ENCODE measurements at places on chromosomes 16 and 17.

GRCh38 chr17:4342535-4342934 lies 23.9 kb downstream of the UBE2G1 start:
- DNase-seq = no peak

GRCh38 chr17:62737513-62737912 lies 70.6 kb downstream of the MARCHF10 start:
- DNase-seq = no peak

GRCh38 chr16:69706256-69706974 lies 19.9 kb downstream of the NQO1 start:
- no peak for DNase-seq

DNA sequence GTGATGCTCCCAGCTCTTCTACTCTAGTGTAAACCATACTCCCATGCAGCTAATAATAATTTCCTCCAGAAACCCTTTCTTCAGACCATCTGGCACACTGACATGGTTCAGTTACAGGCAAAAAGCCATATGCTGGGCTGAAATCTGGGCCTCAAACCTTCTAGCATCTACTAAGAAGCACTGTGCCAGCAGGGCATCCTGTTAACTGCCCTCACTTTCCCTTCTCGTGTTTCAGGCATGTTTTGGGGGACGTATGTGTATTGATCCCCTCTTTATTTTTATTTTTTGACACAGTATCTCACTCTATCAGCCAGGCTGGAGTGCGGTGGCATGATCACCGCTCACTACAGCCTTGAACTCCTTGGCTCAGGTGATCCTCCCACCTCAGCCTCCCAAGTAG lies 33.3 kb downstream of the STAT5A start:
- no peak for DNase-seq

- DNase-seq = no peak
Observed at GRCh38 chr17:33120103-33120502, 128.5 kb downstream of the SPACA3 start.

GRCh38 chr16:83070416-83071209 lies 443.8 kb downstream of the CDH13 start:
- DNase-seq = no peak

GRCh38 chr17:77493238-77493820 lies 352.6 kb downstream of the SEC14L1 start:
- DNase-seq = peak; percentile 16

DNA sequence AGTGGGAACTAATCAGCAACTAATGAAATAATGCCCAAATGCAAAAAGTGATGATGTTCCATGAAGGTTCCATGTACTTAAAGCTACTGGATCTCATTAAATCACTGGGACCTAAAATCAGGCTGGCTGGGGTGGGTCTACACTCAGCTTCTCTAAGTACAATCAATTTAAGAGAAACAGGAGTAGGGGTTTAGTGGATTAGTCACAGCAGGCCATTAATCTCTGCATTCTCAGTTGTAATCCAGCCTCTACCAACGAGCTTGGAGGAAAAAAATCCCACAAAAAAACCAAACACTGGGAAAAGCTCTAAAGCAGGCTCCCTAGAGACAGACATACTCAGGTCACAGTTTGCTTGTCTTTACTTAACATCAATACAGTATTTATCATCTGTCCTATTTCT lies 15.0 kb downstream of the CA10 start:
- DNase-seq = no peak

DNA sequence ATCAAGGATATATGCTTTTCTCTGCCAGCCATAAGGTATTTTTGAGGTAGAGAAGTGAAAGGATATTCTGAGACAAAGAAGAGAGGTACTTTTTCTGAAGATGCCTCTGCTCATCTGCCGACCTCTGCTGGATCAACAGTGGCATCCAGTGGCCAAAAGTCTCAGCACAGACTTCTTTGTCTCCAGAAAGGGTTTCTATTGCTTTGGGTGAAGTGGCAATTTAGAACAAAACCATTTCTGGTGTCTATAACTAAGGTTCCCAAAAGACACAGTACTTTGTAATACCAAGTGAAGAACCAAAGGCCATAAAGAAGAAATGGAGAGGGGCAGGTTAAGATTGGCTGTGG lies 155.2 kb upstream of the C17orf78 start:
- DNase-seq = no peak

GRCh38 chr16:71985262-71985974 lies 14.8 kb downstream of the PKD1L3 start:
- DNase-seq = no peak

DNA sequence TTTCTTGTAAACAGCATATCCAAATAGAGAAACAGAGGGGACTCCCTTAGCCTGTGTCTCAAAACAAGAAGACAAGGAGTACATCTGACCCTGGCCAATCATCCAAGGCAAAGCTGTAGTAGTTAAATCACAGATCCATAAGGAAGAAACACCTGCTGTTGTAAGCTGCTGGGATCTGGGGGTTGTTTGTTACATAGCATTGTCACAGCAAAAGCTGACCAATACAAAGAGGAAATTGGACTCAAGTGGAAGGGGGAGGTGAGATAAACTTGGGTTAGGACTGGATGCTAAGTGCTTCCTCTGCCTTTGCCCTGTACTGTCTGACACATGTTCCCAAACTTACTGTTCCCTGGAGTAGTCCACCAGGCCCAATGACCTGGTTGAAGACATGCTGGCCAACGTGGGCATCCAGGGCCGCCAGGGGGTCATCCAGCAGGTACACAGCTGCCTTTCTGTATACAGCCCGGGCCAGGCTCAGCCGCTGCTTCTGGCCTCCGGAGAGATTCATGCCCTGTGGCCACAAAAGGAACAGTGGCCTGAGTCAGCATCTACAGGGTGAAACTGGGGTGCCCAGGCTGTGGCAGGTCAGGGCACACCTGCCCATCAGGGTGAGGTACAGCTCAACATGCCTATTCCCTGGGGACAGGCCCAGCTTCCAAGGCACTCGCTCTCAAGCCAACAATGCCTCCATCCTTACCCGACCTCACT lies 44.7 kb downstream of the ABCC6 start:
- DNase-seq = no peak

DNA sequence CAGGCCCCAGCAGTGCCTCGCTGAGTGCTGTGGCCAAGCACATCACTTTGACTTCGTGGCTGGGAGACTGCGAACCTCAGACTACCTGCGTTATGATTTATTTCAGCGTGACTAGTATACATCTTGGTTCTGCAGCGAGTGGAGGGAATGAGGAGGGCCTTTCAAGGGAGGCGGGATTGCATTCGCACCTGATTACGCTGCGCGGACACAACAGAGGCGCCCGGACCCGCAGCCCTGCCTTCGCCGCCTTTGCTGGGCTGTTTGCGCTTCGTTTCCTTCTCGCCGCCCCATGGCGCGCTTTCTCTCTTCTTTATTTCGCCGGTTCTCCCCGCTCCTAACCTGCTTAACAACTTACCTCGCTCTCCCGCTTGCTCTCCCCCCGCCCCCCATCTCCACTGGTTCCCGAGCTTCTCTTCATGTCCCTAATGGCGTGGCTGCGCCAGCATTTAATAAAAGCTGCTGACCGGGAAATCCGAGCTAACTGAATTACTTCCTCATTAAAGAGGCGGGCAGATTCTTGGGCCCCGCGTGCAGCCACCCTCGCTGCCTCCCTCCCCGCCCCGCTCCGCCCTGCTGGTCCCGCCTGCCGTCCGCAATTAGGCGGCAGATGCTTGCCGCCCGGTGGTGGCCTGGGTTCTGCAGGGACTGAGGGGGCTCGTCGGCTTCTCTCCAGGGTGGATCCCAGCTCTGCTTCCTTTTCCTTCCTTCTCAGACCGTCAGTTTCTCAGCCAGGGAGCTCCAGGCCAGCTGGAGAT lies 257.6 kb upstream of the SDK2 start:
- DNase-seq = peak; percentile 57

DNA sequence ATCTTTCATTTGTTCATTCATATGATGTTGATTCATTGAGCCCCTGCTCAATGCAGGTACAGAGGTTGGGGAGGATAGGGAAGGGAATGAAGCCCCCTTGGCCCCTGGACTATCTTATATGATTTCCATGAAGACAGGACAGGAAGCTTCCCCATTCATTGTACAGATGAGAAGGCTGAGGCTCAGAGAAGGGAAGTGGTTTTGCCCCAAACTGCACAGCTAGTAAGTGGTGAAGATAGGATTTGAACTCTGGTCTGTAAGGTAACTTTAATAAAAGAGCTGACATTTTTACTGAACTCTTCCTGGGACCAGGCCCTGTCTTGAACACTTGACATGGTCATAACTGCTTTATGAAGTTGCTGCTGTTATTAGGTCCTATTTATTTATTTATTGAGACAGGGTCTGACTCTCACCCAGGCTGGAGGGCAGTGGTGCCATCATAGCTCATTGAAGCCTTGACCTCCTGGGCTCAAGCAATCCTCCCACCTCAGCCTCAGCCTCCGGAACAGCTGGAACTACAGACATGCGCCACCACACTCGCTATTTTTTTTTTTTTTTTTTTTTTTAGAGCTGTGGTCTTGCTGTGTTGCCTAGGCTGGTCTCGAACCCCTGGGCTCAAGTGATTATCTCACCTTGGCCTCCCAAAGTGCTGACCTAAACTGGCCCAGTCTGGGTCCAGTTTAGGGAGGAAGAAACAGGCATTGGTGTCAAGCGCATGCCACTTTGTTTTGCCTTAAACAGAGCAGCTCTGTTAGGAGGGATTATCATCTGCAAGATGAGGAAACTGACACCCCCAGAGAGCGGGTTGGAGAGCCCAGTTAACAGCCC lies 5.0 kb downstream of the CTF1 start:
- no peak for DNase-seq

GRCh38 chr16:22727285-22728166 lies 86.4 kb upstream of the HS3ST2 start:
- no peak for DNase-seq

DNA sequence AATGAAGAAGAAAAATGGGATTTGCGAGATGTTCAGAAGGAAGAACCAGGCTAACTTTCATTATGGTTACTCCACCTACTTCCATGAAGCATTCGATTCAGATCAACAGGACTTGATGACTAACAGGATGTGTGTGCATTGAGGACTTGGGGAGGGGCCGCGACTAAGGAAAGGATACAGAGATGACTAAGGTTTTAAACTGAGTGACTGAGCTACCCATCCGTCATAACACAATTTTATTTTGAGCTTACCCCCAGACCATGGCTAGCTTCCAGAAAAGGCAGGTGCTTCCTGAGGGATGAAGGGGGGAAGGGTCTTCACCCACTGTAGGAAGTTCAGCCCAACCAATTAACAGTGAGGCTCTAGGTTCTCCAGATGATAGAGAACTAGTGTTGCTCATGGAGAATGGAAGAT lies 2.5 kb upstream of the CDYL2 start:
- DNase-seq = no peak

DNA sequence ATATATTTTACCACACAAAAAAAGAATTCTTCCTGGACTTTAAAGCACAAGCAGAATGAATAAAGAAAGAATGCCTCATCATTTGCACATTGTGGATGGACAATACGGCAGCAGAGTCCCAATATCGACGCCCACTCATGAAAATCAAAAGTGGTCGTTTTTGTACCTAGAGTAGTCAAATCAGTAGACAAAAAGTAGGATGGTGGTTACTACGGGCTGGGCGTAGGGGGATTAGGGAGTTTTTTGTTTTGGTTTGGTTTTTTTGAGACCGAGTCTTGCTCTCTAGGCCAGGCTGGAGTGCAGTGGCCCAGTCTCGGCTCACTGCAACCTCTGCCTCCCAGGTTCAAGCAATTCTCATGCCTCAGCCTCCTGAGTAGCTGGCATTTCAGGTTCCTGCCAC lies 8.6 kb upstream of the CENPV start:
- no peak for DNase-seq

GRCh38 chr17:80455784-80456183 lies 20.6 kb downstream of the NPTX1 start:
- DNase-seq = no peak

DNA sequence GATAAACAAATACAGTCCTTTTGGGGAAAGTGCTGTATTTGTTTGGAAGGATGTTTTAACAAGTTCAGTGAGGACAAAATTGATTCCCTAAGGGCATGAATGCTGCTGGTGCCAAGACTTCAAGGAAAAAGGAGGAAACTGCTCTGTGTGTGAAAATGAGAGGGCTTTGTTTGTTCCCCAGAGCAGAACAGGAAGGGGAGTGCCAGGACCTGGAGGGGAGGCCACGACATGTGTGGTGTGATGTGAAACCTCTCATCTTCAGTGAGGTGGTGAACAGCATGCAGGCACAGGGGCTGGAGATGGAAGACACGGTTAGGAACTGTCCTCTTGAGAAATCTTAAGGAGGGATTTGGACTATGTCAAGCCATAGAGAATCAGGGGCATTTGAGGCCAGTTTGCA lies 46.6 kb upstream of the GRIN2A start:
- no peak for DNase-seq

GRCh38 chr17:4485676-4486646 lies 12.7 kb upstream of the SPNS2 start:
- DNase-seq = no peak

DNA sequence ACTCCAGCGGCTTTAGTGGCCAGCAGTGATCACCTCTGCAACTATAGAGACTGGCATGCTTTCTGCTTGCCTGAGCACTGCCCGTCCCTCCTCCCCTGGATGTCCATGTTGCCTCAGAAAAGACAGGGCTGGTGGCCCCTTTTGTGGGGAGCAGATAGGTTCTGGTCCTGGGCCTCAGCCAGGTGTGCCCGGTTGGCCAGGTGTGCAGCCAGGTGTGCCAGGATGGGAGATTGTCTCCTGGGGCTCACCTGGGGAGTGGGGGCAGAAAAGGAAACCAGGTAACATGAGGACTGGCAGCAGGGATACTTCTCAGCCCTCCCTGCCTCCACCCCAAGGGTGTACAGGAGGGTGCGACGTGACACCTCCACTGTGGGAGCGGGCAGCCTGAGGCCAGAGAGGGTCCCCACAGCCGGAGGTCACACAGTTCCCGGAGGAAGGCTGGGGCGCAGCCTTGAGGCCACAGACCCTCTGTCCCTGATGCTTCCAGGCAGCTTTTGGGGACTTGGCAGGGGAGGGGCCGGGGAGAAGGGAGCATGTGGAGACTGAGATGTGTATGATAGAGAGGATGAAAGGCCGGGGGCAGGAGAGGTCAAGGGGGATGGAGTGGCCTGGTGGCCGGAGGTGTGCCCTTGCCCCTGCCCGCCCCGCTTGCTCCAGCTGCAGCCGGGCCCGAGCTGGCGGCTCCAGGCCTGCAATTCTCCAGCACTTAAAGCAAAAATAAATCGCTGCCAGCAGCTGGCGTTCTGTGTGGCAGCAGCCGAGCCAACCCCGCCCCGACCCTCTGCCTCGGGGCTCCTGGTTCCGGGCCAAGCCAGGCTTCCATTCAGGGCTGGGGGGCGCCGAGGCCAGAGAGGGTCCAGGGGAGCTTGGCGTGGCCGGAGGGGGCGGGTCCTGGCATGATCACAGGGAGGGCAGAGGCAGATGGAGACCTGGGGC lies 6.7 kb downstream of the KCNJ12 start:
- no peak for DNase-seq

Data from left ventricle myocardium inferior (tissue), 1 donor.